ENCODE measurements at places on chromosomes 4 and X. TPM values are rescaled to one million over a fixed set of nuclear protein-coding genes. Genes with fewer than 3 reads are reported as not detected.
A peak's percentile ranks its signal among the peaks of the same experiment; 100 is the strongest.

Gene APLN
- 2.2 TPM for total RNA-seq

Gene TMEM35A
- 2.0 TPM for total RNA-seq

DNA sequence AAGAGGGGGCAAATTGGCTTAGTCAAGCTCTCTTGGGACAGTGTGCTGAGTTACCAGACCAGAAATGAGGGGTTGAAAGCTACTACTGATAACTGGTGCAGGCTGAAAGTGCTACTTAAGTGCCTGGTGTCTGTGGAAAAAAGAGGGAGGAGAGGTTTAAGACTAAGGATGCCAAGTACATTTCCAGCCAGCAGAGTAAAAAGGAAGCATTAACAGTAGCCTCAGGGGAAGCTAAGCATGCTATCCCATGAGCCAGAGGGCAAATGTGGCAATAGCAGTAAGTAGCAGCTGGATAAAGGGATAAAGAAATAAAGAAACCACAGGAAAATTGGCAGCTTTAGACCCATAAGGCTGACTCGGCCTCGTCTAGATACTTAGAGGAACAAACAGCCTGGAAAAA is 196.3 kb upstream of the MAB21L2 start:
- H3K27ac ChIP-seq: no peak overlapping the region
- no peak overlapping the region for H3K4me3 ChIP-seq
- no peaks in the 10 kb centered on the region for H3K36me3 ChIP-seq
- no peaks in the 10 kb centered on the region for H3K27me3 ChIP-seq

DNA sequence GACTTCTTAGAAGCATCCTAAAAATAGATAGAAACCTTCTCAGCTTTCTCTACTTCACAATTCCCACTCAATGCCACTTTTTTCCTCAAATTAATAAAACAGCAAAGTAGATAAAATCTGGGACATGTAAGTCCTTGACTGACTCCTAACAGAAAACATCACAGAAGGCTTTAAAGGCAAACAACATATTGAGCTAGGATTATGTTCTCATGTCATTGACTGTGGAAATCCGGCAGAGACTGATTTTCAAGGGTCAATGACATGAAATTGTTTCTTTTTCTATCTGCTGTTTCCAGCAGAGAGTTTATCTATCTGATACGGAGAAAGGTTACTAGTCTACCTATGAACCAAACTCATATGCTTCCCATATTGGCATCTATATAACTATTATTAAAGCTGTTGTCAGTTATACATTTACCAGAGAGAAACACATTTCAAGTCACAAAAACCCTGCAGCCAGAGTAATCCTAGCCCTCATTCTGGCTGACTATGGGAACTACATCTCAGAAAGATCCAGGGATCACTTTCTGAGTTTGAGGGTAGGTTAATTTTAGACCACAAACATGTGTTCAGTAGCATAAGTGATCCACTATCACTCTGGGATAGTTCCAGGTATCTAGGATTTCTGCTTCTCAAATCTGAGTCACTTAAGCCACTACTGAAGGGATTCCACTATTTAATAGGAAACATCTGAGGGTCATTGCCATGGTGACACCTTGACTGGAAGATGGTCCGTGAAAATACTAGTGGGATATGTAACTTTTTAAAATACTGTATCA is 147.6 kb downstream of the PPP3CA start:
- H3K27me3 ChIP-seq: no peaks in the 10 kb centered on the region
- no peaks in the 10 kb centered on the region for H3K36me3 ChIP-seq
- no peak overlapping the region for H3K27ac ChIP-seq
- no peak for DNase-seq

GRCh38 chr4:54255881-54256280 is 26.8 kb downstream of the PDGFRA start:
- no peaks in the 10 kb centered on the region for H3K27me3 ChIP-seq
- DNase-seq: no peak
- no peaks in the 10 kb centered on the region for H3K36me3 ChIP-seq
- no peak overlapping the region for H3K4me3 ChIP-seq

DNA sequence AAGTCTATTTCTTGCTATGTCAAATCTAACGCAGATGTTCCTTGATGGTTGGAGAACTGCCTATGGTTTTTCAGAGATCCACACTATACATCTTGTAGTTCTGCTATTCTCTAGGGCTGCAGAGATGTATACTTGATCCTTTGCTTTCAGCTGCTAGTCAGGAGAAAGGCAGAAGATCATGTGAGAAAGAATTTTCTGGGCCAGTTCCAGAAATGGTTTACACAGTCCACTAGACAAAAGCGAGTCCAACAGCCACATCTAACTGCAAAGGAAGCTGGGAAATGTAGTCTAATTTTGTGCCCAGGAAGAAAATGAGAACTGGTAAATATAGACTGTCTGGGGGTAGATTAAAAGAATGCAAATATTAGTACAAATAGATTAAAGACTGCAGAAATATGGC is 394.3 kb upstream of the SLIT2 start:
- H3K36me3 ChIP-seq: no peaks in the 10 kb centered on the region
- H3K27ac ChIP-seq: no peak overlapping the region
- DNase-seq: no peak
- H3K4me1 ChIP-seq: no peaks in the 10 kb centered on the region
- H3K4me3 ChIP-seq: no peak overlapping the region

GRCh38 chr4:75031775-75032174 is 98.9 kb downstream of the PARM1 start:
- no peak for DNase-seq
- no peaks in the 10 kb centered on the region for H3K4me1 ChIP-seq
- no peak overlapping the region for H3K4me3 ChIP-seq
- no peak overlapping the region for H3K27ac ChIP-seq

DNA sequence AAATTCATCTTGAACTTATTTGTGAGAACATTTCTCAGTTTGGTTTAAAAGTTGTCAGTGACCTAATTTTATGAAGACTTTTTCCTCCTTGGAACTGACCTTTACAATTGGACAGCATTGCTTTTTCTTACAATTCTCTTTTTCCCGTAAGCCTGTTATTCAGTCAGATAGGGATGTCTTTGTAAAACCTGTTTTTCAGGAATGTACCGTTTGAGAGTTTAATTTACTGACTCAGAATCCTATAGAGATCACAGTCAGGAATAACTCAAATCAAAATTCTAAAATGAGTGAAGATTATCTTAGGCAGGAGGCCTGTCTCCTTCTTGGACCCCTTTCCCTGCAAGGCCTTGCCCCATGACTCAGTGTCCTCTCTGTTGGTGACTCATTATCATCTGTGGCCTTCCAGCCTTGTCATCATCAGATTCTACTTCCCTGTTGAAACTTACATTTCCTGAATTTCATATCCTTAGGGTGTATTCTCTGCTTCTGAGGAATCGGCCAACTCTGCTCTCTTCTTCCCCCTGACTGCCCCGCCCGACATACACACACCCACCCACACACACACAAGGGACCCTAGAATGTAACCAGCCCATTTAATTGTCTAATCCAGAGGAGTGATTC is 99.8 kb downstream of the ARHGAP10 start:
- DNase-seq: no peak
- H3K27me3 ChIP-seq: no peaks in the 10 kb centered on the region
- peaks cover 22% of the 10 kb centered on the region for H3K4me1 ChIP-seq
- H3K36me3 ChIP-seq: no peaks in the 10 kb centered on the region

DNA sequence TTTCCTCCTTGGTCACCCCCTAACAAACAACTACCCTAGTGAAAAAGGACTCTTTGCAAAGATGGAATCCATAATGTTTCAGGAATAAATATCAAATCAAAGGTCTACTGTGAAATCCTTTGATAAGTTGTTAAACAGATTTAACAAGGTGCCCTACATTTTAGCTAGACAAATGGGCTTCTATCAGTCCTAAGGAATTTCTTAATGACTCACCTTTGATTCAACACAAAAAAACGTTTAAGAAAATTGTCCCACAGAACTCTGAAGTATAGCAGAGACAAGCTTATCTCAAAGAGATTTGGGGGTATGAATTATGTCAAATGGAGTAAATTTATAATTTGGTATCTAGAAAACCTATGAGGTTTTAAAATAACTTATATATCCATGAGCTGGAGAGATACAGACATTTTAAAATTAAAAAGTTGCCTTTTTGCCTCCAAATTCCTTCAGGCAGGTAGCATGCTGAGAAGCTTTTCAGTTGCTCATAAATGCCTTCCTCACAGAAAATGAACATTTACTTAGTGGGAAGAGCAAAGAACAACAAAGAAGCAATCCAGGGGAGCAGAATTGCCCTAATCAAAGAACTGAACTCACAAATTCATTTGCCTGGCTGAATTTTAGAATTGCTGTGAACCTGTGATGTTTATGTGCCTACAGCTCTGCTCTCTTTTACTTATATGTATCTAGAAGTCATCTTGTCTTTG is 649.3 kb downstream of the STPG2 start:
- H3K36me3 ChIP-seq: no peaks in the 10 kb centered on the region
- no peak overlapping the region for H3K4me3 ChIP-seq
- no peaks in the 10 kb centered on the region for H3K27me3 ChIP-seq
- H3K27ac ChIP-seq: no peak overlapping the region
- H3K4me1 ChIP-seq: no peaks in the 10 kb centered on the region
- no peak for DNase-seq

DNA sequence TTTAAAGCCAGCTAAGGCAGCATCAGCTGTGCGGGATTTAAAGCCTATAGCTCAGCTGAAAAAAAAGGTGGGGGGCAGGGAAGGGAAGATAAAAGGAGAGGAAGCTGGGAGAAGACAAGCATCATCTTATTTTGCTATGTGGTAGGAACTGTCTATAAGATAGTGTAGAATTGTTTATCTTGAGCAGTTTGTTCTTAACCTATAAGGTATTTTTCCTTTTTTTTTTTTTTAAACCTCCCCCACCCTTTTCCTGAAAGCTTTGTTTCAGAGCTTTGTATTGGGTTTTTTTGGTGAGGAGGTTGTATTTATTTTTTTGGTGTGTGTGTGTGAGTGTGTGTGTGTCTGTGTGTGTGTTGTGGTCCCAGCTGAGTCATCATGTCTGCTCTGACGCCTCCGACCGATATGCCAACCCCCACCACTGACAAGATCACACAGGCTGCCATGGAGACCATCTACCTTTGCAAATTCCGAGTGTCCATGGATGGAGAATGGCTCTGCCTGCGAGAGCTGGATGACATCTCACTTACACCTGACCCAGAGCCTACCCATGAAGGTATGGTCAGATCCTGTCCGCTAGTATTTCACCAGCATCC is 531 bp downstream of the RUFY3 start:
- H3K36me3 ChIP-seq: no peaks in the 10 kb centered on the region
- H3K27ac ChIP-seq: no peak overlapping the region
- H3K4me3 ChIP-seq: peak overlapping the region; percentile 49
- peak; percentile 56 for DNase-seq
- H3K27me3 ChIP-seq: no peaks in the 10 kb centered on the region
- peaks cover 7% of the 10 kb centered on the region for H3K4me1 ChIP-seq

GRCh38 chrX:45842207-45842925 is 641.7 kb upstream of the DIPK2B start:
- no peak overlapping the region for H3K4me3 ChIP-seq
- H3K27me3 ChIP-seq: no peaks in the 10 kb centered on the region
- no peaks in the 10 kb centered on the region for H3K36me3 ChIP-seq
- no peaks in the 10 kb centered on the region for H3K4me1 ChIP-seq

- no peak overlapping the region for H3K27ac ChIP-seq
- H3K36me3 ChIP-seq: no peaks in the 10 kb centered on the region
- H3K27me3 ChIP-seq: no peaks in the 10 kb centered on the region
- no peaks in the 10 kb centered on the region for H3K4me1 ChIP-seq
- no peak for DNase-seq
Measured at GRCh38 chr4:57971261-57971660, 861.1 kb upstream of the IGFBP7 start.

DNA sequence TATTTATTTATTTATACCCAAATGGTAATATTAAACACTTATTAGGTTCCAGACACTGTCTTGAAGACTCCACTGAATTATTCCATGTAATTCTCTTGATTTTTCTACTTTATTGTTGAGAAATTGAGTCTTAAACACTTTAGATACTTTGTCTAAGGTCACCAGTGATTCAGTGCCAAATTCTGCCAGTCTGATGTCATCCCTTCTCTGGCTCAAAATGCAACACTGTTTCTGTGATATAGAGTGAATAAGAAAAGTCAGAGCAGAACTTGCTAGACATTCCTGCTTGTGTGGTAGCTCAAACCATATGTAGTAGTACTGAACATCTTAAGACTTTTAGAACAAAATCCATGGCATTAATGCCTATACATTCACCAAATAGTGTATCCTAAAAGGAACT is 164.3 kb downstream of the GABRB1 start:
- no peaks in the 10 kb centered on the region for H3K27me3 ChIP-seq
- no peaks in the 10 kb centered on the region for H3K36me3 ChIP-seq
- DNase-seq: no peak
- no peak overlapping the region for H3K27ac ChIP-seq
- H3K4me3 ChIP-seq: no peak overlapping the region

- H3K4me1 ChIP-seq: peaks cover 13% of the 10 kb centered on the region
- no peaks in the 10 kb centered on the region for H3K36me3 ChIP-seq
- H3K27me3 ChIP-seq: no peaks in the 10 kb centered on the region
- no peak overlapping the region for H3K4me3 ChIP-seq
- DNase-seq: no peak
Measured at GRCh38 chr4:7903791-7904516, 35.7 kb downstream of the AFAP1 start.

- H3K4me3 ChIP-seq: no peak overlapping the region
- no peaks in the 10 kb centered on the region for H3K4me1 ChIP-seq
- no peak overlapping the region for H3K27ac ChIP-seq
- DNase-seq: no peak
- H3K36me3 ChIP-seq: no peaks in the 10 kb centered on the region
Measured at GRCh38 chr4:22430626-22431025, 85.2 kb downstream of the ADGRA3 start.

Data from ovary (tissue), 10 donors.